ENCODE measurements at places on chromosomes 1 and 21.

GRCh38 chr1:160542303-160542945, 19.4 kb upstream of the SLAMF6 start:
- no peak for DNase-seq

- DNase-seq, result no peak
Measured at GRCh38 chr1:18005238-18005637, 102.4 kb upstream of the IGSF21 start.

- DNase-seq, result no peak
Measured at GRCh38 chr1:191582169-191582568, 576.1 kb upstream of the RGS18 start.

- DNase-seq, result peak; percentile 84
Measured at GRCh38 chr21:36429947-36430546, 44.9 kb downstream of the CHAF1B start.

DNA sequence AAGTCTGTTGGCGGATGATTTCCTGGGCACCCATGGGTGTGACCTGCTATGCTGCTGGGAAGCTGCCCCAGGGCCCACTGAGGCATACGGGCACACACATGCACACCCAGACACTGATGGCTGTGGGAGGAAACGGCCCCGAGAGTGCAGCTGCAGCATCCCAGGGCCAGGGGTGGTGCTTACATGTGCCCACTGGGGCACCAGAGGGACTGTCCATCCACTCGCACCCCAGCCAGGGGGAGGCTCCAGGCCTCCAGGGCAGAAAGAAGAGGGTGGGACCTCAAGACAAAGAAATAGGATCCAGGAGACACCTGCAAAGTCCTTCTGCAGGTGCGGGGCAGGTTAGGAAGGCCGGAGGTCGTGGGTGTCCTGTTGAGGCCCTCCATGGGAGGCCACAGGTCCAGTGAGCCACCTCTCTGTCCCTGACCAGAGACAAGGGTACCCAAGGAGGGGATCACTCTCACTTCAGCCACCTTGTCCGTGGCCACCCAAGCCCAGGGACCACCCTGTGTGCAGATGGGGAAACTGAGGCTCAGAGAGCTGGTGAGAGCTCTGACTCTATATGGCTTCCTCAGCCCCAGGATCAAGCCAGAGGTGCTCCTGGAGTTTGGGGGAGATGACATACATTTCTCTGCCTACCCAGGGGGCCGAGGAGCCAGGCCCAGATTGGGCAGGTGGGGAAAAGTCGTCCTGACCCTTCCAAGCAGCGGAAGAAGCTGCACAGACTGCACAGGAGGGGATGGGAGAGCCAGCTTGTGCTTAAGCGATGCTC, 57.1 kb downstream of the WNT9A start:
- DNase-seq, result no peak

- DNase-seq, result no peak
Measured at GRCh38 chr21:14317507-14317906, 65.4 kb downstream of the HSPA13 start.

- no peak for DNase-seq
Measured at GRCh38 chr1:2465371-2466269, 10.5 kb upstream of the PLCH2 start.

- DNase-seq, result no peak
Measured at GRCh38 chr1:213443415-213443814, 392.4 kb downstream of the RPS6KC1 start.

- no peak for DNase-seq
Measured at GRCh38 chr1:60765204-60765603, 317.2 kb upstream of the NFIA start.

DNA sequence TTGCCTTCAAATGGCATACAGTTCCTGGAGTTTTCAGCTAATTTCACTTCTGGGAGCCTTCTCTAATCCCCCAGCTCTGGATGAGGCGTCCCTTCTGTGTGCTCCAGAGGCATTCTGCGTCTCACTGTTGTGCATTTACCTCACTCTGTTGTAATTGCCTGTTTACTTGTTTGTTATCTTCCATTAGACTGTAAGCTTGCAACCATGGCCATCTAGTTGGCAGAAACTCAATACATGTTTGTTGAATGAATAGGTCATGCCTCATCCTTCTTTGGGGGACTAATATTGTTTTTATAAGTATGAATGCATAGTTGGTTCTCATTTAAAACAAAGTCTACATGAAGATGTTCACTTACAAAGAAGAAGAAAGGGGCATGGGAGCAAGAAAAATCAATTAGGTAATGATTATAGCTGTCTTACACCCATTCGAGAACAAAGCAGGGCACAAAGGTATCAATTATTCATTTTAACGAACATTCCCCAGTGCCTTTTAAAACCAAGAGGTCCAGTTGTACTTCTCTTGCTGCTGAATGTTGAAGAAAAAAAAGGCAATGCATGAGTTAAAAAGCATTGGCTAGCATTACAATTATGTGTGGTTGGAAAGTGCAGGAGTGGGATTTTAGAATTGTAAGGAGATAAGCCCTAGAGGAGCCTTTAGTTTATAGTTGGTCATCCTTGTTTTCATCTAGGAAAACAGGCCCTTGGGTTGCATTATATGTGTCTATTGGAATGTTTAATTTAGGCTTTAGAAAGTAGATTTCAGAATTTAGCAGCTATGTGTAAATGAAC, 6.0 kb downstream of the RGL1 start:
- no peak for DNase-seq

GRCh38 chr1:109059026-109059425, 16.8 kb downstream of the TAF13 start:
- DNase-seq, result no peak

- no peak for DNase-seq
Measured at GRCh38 chr1:29946057-29946456, 709.7 kb downstream of the PTPRU start.

GRCh38 chr21:25870084-25870483, 135.3 kb downstream of the GABPA start:
- no peak for DNase-seq

- DNase-seq, result no peak
Measured at GRCh38 chr1:147575376-147575775, 34.1 kb downstream of the BCL9 start.

DNA sequence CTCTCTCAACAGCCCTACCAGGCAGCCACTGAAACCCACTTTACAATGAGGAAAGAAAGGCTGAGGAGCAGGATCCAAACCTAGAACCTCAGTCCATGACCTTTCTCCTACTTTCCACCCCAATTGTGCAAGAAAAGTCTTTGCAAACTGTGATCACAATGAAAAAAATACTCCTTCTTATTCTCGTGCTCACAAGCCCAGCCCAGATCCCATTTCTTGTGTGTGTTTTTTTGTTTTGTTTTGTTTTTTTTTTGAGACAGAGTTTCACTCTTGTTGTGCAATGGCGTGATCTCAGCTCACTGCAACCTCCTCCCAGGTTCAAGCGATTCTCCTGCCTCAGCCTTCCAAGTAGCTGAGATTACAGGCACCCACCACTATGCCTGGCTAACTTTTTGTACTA, 97.7 kb downstream of the CRYAA start:
- no peak for DNase-seq

All from activated T-cell treated with anti-CD3 and anti-CD28 coated beads, Interleukin-2, amount 50 U/mL, for 72 hours (primary cell).